ENCODE measurements at places on chromosomes 2 and 18.

DNA sequence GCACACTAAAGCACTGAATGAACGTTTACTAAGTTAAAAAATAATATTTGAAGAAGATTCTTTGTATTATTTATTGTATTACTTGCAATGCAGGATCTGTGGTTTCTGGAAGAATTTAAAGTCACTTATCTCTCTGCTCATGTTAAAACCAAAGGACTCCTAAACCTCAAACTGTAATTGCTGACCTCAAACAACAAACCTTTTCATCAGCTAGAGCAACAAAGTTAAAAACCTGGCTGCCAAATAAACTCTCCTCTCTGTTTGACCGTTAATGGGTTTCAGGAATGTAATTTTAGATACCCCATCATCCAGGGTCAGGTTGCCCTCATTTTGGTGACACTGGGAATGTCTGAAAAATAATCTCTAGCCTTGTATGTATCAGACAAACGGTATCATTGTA lies 239.1 kb downstream of the TGIF1 start:
- no peak for DNase-seq

- DNase-seq: no peak
Observed at GRCh38 chr2:172287605-172288315, 139.6 kb upstream of the ITGA6 start.

DNA sequence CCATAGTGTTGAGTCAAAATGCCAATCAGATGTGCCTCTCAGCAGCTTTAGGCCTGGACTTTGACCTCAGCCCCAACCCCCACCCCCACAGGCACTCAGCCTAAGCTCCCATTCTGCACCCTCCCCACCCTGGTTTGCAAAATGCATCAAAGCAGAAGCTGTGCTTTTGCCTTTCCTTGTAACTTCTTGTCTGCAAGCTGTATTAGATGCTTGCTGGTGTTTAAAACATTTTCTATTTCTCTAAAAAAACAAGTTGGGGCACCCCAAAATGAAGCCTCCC lies 26.6 kb upstream of the STEAP3 start:
- no peak for DNase-seq

DNA sequence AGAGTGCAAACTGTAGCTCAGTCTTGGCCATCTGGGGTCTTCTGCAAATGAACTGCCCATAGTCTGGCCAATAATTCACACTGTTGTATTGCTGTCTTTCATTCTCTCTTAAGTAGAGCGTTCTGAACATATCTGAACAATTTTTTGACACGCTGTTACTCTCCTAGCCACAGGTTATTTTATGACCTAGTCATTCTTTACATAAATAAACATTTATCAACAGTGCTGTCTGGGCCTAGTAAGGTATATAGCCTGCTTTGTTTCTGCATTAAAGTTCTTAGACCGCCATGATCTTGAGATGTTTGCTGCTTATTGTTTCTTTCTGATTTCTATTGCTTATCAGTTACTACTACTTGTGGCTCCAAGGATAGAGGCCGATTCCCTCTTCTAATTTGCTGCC lies 226.4 kb downstream of the NEDD4L start:
- no peak for DNase-seq

DNA sequence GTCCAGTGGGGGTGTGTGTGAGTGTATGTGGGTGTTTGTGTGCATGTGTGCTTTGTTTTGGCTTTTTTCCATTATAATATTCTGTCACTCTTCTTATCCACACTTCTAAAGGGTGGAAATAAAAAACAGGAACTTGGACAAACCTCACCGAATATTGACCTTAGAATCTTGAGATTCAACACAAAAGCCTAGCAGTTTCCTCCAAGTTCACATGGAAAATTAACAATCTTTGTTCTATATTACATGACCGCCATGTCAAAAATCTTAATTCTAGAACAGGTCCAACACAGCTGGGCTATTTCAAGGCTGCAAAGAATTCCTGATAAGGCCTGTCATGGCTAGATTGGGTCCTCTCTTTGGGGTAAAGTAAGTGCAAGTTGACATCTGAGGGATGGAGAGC lies 169.3 kb upstream of the OSR1 start:
- DNase-seq: no peak

DNA sequence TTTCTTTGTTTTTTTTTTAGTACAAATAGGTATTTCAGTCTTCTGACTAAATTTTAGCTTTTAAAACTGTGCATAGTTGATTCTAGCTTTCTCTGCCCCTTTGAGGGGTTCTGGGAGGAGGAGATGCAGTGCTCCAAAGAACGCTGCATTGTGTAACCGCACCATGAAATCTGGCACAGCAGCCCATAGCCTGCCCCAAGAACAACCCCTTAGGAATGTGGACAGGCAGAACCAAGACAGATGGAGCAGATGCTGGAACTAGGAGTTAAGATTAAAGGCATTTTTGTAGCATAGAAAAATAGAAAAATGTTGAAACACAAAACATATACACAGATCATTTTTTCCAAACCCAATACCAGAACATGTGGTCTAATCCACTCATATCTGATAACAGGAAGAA lies 187.5 kb downstream of the SCG2 start:
- peak; percentile 65 for DNase-seq

- DNase-seq: no peak
Observed at GRCh38 chr18:24876266-24876665, 415.8 kb downstream of the HRH4 start.

DNA sequence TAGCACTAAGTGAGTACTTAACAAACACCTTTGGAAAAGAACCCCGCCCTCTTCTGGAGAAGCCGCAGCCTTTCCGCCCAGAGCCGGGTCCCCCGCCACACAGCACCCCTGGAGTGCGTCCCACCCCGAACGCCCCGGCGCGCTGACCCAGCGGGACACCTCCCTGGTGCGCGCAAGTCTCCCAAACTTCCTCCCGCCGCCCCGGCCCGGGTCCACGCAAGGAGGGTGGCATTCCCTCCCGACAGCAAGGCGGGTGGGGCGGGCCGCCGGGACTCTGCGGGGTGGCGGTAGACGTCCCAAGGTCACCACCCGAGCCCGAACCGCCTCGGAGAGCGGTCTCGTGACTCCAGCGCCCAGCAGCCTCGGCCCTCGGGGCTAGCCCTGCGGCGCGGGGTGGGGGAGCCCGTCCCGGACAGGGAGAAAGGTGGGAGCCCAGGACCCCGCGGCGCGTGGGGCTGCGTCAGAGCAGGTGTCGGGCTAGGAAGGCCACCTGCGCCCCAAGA lies 598 bp downstream of the CCDC93 start:
- no peak for DNase-seq

GRCh38 chr2:54492335-54492734 lies 36.2 kb downstream of the SPTBN1 start:
- no peak for DNase-seq

DNA sequence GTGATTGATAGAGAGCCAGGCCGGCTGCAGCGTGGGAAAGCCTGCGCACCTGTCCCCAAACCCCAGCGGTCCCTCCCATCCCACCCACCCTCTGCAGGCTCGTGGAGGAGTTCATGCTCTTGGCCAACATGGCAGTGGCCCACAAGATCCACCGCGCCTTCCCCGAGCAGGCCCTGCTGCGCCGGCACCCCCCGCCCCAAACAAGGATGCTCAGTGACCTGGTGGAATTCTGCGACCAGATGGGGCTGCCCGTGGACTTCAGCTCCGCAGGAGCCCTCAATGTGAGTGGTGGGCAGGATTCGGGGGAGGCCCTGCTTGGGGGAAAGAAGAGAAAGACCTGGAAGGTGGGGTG lies 48.9 kb upstream of the ALPP start:
- no peak for DNase-seq

GRCh38 chr18:13366541-13366940 lies 148.0 kb downstream of the LDLRAD4 start:
- DNase-seq: no peak

DNA sequence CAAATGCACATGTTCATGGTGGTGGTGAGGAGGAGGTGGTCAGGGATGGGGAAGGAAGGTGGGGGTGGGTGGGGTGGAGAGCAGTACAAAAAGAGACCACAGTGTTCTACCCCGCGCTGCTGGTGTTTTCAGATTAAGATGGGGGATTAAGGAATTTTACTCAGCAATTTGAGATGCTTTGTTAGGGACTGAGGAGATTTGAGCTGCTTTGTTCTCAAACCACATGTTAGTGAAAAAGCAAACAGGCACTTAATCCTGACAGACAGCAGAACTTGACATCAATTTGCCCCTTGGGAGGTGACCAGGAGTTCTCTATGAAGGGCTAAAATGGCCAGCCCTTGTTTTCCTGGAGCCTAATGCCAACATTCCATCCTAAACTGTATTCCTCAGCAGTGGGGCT lies 244.5 kb downstream of the MEIS1 start:
- DNase-seq: no peak

- DNase-seq: no peak
Observed at GRCh38 chr2:24785671-24786321, 7.4 kb downstream of the PTRHD1 start.

GRCh38 chr2:213696442-213696841 lies 412.2 kb downstream of the SPAG16 start:
- DNase-seq: no peak

DNA sequence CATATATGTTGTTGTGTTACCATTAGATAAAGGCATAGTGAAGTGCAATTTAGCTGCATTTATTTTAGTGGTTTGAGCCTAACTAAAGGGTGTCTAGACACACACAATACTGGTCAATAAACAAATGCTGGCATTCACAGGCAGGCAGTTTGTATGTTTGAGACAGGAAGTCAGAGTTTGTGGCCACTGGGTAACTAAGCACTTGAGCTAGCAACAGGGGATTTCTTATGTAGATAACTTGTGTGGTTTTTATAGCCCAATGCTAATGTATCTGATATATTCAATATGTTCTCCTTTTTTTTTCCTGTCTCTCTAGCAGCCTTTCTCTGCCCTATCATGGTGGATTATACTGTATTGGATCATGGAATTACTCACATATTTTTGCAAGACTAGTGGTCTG lies 38.1 kb downstream of the LRRTM4 start:
- no peak for DNase-seq

GRCh38 chr18:44731530-44732237 lies 51.0 kb downstream of the SETBP1 start:
- peak; percentile 56 for DNase-seq

- peak; percentile 46 for DNase-seq
Observed at GRCh38 chr18:24726727-24727492, 266.5 kb downstream of the HRH4 start.

DNA sequence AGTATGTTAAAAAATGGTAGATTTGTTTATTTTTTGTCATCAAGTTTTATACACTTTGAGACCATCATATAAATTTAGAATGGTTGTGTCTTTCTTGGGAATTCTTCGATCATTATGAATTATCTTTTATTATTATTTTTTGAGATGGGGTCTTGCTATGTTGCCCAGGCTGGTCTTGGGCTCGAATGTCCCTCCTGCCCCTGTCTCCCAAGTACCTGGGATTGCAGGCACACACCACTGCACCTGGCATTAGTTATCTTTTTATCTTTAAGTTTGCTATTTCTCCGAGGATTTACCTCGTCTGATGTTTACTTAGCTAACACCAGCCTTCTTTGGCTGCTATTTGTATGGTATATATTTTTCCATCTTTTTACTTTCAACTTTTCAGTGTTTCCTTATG lies 100.0 kb downstream of the BIRC6 start:
- no peak for DNase-seq
